ENCODE measurements at places on chromosomes 12 and 14.

GRCh38 chr14:50524731-50525515 is 7.4 kb downstream of the MAP4K5 start:
- no peak for DNase-seq

DNA sequence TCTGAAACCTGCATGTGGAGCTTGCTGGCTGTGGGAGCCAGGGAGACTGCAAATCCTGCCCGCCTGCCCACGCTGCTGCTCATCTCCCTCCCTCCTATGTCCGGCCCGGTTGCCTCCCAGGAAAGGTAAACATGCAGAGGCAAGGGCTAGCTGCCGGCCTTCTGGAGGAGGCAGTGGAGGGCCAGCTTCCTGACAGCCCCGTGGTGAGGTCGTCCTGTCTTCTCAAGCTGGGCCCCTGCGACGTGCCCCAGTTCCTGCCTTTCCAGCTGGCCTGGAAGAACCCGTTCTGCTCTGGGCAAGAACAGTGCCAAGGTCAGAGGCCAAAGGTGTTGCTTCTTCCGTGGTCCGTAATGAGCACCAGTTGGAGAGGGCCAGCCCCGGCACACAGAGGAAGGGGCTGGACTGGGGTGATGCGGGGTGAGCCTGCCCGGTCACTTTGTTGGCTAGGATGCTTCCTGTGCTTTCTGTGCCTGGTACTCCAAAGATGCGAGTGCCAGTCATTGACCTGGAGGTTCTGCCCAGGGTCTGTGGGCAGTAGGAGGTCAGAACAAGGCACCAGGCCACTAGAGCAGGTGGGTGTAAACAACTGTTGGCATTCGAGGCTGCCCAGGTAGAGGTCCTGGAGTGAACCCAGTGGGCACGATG is 25.3 kb downstream of the TPCN1 start:
- DNase-seq: no peak

GRCh38 chr12:76124456-76124855 is 40.0 kb upstream of the NAP1L1 start:
- no peak for DNase-seq

DNA sequence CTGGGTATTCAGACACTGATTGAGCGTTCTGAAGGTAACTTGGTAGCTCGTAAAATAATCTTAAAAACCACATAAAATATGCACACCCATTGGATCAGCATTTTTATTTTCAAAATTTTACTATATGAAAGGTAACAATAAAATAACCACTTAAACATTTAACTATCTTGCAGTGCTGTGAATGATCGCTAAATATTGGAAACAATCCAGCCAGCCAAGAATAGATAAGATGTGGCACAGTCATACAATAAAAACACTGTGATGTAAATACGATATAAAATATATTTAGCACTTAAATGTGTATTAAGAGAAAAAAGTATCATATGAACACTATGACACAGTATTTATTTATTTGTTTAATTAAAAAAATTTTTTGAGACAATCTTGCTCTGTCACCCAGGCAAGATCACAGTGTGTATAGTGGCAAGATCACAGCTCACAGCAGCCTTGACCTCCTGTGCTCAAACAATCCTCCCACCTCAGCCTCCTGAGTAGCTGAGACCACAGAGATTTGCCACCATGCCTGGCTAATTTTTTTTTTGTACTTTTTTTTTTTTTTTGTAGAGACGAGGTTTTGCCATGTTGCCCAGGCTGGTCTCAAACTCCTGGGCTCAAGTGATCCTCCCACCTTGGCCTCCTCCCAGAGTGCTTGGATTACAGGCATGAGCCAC is 39.4 kb downstream of the SDR9C7 start:
- no peak for DNase-seq

GRCh38 chr14:75230140-75230792 is 48.4 kb upstream of the FOS start:
- DNase-seq: no peak

All from progenitor cell of endocrine pancreas (in vitro differentiated cells).